Left hindlimb (tissue), 1 donor: ENCODE measurements at places on chromosomes 5 and 9.

GRCh38 chr5:158382473-158382872 lies 523.5 kb upstream of the CLINT1 start:
- peak; percentile 76 for DNase-seq

DNA sequence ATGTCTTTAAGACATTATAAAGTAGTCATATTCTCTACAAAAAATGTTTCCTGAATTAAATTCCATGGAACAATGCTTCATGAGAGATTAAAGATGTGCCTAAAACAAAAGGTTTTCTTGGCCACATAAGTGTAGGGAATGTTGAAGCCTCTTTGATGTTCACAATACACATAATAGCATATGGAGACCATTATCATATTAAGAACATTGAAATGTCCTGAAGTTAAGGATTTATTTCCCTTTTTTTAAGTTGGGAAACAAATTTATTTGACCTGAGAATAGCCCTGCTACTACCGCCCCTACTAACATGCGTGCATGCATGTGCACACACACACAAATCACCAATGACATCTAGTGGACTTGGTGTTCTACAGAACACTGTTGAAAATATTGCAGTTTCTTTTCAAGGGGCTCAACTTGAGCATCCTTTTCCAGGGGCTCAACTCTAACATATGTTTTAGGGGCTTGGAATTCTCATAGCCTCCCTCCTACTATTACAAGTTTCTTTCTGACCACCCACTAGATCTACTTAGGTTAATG lies 124.9 kb upstream of the C6 start:
- DNase-seq, result no peak

DNA sequence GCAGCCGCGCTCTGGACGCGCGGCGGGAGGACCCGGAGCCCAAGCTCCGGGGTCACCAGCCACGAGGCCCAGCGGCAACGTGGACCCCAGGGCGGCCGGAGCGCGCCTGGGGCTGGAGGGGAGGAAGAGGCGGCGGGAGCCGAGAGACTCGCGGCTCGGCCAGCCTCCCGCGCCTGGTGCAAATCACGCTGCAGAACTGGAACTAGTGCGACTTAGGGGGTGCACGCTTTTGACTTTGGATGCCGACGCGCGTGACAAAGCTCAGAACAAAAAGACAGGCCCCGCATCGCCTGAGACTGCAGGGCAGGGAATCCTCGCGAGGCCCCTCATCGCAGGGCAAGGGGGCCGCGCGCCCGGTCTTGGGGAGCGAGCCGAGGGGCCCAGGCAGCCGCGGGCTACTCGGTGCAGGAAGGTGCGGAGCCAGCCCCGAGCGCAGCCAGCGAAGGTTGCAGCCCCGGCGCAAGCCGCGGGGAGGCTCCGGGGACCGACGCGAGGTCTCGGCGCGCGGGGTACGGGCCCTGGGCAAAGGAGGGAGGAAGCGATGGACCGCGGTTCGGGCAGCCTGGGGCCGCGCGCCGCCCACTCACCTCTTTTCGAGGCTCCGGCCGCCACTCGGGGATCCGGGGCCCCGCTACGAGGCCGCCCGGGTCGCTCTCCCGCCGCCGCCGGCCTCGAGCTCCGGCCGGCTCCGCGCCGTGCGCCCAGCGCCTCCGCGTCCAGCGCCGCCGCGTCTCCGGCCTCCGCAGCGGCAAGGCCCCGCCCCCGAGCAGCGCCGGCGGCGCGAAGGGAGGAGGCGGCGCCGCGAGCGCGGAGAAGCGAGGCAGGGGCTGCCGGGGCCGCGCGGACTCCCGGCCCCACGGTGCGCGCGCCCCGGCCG lies at the start of gene GOLM1:
Gene GOLM1 (minus strand): TSS at position 735 of the 877 bp plus-strand sequence. CDS start 20,238 bp downstream, outside the sequence.
- peak; percentile 74 for DNase-seq

GRCh38 chr5:175466700-175467318 lies 11.6 kb upstream of the SFXN1 start:
- DNase-seq, result peak; percentile 59

- DNase-seq, result no peak
Observed at GRCh38 chr5:164289526-164289925, 784.1 kb downstream of the MAT2B start.

DNA sequence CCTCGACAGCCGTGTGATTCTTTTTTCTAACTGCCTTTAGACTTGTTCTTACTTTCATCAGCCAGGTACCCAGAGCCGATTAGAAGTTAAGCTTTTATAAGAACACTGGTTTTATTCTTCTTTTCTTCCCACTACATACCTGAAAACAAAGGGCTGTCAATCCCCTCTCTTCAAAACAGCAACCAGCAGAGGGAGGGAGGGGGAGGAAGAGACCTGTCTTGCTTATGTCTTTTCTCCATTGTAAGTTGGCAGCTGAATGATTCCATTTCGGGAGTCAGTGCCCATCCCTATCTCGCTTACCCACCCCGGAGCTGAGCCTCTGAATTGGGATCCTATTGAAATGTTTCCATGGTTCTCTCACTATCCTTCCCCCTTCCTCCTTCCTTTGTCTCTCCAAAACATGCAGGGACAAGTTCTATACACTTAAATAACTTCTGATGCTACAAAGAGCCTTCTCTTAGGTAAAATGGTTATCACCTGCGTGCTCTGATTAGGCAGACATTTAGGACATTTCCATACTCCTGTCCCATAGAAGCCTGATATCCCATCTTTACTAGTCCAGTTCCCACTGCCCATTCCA lies 83.9 kb upstream of the WWC1 start:
- DNase-seq, result no peak

DNA sequence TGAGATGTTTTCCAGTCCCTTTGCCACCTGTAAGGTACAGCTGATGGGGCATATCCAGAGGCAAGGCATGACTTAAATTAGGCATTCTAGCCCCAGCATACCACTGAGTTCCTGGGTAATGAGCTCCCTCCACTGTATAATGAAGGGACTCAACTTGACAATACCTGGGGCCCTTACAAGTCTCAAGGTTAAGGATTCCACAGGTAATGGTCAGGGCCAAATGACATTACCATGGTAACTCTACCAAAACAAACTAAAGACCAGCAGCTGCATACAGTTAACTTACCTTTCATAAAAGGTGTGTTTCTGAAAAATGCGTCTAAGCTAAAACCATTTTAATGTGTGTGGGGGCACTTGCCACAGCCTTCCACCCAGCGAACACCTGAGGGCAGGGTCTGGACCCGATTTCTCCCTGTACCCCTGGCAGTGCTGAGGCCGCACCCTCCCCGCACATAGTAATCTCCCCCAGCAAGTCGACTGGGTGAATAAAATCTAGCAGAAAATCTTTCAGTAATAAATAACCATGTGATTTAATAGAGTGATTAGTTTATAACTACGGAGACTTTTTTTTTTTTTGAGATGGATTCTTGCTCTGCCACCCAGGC lies 24.2 kb downstream of the CCDC69 start:
- DNase-seq, result no peak

GRCh38 chr5:32949286-32949970 lies 238.3 kb downstream of the NPR3 start:
- DNase-seq, result no peak

- peak; percentile 66 for DNase-seq
Observed at GRCh38 chr5:4700069-4700468, 440.1 kb upstream of the ADAMTS16 start.

DNA sequence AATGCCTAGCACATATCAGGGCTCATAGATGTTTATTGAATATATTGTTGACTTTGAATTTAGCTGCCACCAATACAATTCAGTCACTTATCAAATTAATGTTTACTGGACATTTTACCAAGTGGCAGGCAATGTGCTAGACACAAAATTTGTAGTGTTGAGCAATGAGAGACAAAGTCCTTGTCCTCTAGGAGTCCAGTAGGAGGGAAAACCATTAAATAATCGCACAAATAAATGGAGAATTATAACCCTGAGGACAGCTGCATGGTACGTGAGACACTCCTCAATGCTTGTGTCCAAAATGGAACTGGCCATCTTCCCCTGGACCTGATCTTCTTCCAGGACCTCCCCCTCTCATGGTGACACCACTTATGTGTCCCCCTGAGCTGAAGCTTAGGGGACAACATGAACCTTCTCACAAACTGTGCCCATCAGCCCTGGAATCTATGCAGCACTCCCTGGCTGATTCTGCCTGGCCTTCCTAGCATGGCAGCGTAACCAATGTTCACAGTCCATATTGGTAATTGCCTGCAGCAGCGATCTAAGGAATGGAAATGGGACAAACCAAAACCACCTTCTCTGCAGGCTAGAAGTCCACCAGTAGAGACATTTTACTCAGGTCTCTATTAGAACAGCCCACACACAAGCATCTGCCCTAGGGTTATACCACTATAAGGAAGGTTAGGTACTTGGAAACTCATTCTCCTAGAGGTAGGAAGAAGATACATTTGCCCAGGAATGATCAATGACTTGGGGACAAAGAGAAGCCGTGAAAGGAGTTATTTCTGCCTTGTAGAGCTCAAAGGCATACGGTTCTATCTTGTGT lies 75.5 kb downstream of the FGF1 start:
- DNase-seq, result no peak

- DNase-seq, result no peak
Observed at GRCh38 chr5:172850454-172850797, 16.4 kb downstream of the ERGIC1 start.

- peak; percentile 91 for DNase-seq
Observed at GRCh38 chr9:133121198-133121914, at the start of gene RALGDS. RALGDS (minus strand) TSS chr9:133121240; CDS start chr9:133121154, 86 bp downstream.

DNA sequence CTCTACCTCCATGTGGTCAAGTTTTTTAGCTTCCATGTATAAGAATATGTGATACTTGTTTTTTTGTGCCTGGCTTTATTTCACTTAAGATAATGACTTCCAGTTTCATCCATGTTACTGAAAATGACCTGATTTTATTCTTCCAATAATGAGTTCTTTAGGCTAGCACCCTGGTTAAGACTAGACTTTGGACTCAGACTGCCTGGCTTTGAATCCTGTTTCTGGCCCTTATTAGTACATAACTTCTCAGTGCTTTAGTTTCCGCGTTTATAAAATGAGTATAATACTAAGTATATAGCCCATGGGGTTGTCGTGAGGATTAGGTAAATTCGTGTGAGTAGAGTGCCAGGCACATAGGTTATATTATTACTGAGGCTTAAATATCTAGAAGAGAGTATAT lies 18.5 kb downstream of the KIAA1958 start:
- no peak for DNase-seq

DNA sequence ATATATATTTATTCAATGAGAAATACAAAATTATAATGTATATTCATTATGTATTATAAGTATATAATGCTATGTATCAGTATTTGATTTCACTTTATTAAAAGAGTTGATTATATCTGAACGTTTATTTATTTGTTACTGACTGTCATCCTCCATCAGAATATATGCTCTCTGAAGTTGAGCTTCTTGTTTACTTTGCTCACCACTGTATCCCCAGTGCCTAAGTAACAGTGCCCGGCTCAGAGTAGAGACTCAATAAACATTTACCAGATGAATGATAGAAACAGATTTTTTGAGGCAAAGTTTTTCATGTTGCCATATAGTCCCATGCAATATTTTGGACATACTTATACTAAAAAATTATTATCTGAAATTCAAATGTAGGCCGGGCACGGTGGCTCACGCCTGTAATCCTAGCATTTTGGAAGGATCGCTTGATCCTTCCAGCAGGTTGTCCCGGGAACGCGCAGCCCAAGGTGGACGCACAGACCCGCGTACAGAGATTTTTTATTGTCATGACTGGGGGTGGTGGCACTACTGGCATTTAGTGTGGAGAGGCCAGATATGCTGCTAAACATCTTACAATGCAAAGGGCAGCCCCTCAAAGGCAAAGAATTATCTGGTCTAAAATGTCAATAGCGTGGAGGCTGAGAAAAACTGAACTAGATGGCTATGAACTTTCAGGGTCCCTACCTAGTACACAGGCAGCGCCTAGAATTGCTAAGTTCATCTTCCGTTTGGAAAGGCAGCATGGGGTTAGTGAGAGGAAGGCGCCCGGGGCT lies 761 bp upstream of the DNAJC25 start:
- no peak for DNase-seq

- DNase-seq, result no peak
Observed at GRCh38 chr5:83472213-83472507, 616 bp downstream of the VCAN start.

GRCh38 chr9:133351908-133352634 lies 4.1 kb downstream of the RPL7A start:
- DNase-seq, result no peak

DNA sequence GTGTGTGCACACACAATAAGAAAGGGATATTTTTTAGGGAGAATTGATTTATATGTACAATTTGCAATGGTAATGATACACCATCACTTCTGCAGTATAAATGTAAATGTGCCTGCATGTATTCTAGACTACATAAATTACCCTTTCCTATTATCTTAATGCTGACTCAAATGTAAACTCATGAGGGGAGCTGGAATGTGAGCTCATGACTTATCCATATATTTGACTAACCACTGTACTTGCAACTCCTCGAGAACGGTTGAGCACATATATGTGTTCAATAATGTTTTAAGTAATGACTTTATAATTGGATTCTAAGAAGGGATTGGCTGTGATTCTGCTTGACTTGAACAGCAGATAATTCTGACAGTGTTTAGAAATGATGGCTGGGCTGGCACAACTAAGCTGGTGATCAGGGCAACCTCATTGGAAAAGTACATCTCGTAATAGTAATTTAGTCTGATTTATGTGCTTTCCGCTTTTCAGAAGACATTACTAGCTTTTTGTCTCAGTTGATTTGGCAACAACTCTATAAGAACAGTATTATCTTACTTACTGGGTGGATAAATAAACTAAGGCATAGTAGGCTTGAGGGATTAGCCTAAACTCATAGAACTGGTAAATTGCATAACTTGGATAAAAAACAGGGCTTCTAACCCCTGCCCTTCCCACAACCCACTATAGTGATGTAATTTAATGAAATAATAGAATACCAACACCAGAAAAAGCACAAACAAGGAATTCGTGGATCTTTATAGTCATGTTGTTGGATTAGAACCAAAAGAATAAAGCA lies 130.2 kb upstream of the SPEF2 start:
- no peak for DNase-seq

DNA sequence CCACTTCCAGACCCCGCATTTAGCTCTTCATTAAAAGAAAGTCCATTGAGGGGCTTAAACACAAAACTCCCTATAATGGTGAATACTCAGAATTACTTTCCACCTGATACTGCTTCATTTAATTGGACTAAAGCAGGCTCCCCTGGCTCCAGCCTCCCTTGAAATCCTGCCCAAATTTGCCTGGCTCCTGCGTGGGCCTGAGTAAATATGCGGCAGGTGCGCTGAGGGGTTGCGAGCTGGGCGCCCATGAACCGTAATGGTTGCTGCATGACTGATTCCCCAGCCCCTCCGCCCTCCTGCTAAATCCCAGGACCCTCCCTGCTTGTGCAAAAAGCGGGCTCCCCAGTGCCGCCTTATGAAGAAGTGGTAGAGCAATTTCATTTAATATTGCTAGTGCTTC lies 639.7 kb downstream of the BNC2 start:
- no peak for DNase-seq

GRCh38 chr9:4861736-4862451 lies 69.2 kb downstream of the RCL1 start:
- DNase-seq, result no peak

DNA sequence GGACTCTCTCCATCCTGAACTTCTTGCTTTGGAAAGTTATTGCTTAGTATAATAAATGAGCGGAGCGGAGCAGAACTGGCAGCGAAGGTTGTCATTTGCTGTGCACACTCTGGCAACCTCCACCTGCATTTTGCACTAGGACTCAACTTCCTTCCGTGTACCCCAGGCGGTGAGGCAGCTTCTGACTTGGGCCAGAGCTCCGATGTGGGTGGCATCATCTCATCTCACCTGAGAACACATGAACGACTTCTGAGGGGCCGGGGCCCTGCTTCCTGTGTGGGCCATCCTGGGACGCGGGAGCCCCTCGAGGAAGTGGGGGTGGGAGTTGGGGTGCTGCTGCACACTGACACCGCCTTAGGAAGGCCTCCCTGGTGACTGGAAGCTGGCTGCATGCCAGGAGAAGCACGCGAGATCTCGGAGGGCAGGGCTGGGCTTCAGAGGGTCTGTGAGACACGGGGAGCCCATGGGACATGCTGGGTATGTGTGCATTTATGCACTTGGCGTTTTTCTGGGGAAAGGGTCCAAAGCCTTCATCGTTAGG lies 56.5 kb upstream of the COL5A1 start:
- DNase-seq, result peak; percentile 31
